ENCODE measurements at places on chromosomes 4 and X.

GRCh38 chrX:8755116-8755515, 23.2 kb upstream of the ANOS1 start:
- no peak for DNase-seq

GRCh38 chr4:138696058-138696457, 319.5 kb upstream of the NOCT start:
- DNase-seq = no peak

DNA sequence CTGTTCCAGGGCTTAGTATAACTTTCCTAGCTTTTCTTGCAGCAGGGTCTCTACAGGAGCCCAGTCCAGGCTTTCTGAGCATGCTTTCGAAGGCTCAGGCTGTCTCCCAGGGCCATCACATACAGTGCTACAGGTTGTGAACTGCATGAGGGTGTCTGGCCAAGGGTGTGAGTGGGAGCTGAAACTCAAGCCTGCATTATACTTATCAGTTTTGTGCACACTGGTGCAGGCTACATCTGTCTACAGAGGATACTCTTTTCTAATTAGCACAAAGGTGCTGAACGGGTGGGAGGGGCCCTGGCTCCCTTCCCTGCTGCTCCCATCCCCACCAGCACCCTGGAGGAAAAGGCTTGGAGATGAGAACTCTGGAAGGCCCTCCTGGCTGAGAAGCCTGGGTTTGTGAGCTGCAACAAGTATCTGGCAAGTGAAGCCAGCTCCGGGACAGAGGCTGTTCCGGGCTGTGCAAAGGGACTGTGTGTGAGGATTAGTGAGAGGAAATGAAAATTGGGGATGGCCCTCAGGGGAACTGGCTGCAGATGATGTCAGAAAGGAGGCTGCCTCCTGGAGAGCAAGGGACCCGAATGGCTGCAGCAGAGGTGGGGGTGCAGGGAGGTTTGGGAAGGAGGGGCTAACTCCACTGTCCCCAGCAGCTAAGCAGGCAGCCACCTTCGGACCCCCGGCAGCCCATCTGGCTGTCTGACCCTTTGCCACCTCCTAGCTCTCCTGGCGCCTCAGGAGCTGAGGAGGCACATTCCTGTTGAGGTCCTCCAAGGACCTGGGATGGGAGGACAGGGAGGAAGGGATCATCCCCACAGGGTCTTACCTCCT, 68.5 kb downstream of the EFNB1 start:
- DNase-seq = no peak

GRCh38 chr4:109302361-109303139, at the start of gene COL25A1:
Gene COL25A1 (minus strand): TSS chr4:109302658.
- peak; percentile 89 for DNase-seq

GRCh38 chr4:97216046-97216445, 927.2 kb downstream of the STPG2 start:
- DNase-seq = no peak

- no peak for DNase-seq
These were observed 230.6 kb downstream of the NSUN7 start for GRCh38 chr4:40980318-40980883.

- DNase-seq = no peak
These were observed 58.0 kb downstream of the SH3BGRL start for GRCh38 chrX:81259714-81260395.

DNA sequence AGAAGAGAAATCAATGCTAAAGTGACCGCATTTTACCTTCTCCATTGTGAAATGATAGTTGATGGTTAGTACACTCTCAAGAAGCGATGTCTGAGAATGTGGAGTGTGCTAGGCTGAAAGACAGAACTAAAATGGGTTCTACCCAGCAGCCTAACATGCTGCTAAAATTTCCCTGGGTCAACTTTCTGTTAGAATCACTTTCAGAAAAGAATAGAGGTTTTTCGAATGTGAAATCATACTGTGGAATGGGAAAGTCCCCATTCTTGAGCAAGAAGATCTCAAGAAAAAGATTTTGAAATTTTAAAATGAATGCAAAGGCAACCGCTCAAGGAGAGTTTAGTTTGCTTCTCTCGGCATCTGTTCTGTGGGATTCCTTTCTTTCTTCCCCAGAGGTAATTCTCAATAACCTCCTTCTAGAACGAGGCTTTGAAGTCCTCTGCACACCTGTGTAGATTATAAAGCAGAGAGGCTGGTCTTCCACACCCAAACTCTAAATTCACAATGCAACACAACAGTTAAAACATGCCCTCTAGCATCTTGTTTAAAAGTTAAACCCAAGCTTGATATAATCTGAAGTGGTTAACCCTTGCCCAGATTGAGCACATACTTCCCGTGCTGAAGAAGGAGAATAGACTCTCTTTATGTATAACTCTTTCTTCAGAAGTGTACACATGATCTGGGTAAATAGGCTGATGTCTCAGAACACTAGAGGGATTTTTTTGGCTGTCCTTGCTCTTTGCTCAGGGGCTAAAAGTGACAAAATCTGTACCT, 208.7 kb upstream of the KLF3 start:
- DNase-seq = no peak

GRCh38 chr4:188455062-188455752, 316.0 kb downstream of the TRIML1 start:
- DNase-seq = no peak

DNA sequence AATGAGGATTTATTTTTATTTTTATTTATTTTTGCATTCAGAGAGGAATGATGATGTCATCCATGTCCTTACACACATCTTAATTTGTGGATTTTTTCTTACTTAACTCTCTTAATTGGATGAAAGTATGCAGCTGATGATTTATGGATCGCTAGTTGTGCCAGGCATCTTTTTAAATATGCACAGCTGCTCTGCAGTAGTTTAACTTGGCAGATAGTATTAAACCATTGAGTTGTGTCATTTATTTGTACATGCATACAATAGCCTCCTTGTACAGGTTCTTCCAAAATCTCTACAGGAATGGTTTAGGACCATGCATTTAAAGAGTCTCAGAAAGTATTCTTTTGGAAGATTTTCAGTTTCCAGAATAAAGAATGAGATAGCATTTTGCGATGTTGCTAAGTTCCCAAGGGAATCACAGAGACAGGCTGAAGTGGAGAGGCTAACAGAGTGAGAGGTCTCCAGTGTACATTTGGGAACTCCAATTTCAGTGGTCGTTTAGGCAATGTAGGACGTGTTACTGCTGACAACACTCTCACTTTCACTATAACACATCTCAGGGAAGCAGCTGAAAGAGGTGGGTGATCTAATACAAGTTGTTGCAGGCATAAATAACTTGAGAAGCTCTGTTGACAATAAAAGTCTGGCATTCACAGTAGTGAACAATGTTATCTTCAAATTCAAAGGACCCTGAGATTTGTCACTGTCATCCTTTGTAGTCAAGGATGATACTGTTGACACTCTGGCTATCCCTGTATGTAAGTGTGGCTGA, 49.9 kb upstream of the SCRG1 start:
- no peak for DNase-seq

- peak; percentile 3 for DNase-seq
These were observed 277.1 kb upstream of the PRKX start for GRCh38 chrX:3990569-3990968.

DNA sequence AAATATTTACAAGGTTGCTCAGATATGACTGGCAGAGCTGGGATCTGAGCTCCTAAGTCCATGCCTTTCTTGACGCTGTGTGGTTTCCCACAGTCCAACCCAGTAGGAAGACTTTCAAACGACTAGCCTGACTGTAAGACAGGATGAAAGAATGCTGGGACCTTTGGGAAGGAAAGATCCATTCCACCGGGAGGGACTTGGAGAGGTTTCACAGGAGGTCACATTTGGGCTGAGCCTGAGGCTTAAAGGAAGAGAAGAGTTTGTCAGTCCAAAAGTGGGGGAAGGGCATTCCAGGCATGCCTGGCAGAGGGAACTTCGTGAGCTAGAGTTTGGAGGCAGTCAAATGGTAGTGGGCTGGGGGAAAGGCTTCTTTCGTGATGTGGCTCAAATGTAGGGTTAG, 1.5 kb downstream of the STARD8 start:
- no peak for DNase-seq

GRCh38 chr4:85919200-85919887, 440.5 kb downstream of the MAPK10 start:
- DNase-seq = no peak

DNA sequence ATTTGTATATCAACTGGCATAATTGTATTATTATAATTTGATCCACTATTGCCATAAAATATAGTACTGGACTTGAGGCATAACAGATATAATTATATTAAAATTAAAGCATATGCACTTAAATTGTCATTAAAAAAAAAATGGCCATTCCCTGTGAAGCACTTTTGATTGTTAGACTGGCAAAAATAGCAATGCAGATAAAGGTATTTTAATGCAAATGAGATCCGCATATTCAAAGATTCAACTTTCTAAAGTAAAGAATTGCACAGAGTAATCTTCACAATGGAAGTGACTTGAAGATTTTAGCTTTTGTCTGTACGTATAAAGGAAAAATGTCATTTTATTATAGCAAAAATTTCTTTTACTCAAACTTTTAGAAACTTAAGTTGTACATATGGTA, 871.8 kb upstream of the PABPC4L start:
- DNase-seq = no peak

- DNase-seq = peak; percentile 69
These were observed 14.3 kb downstream of the HNRNPDL start for GRCh38 chr4:82415922-82416365.

GRCh38 chr4:189659287-189659686, 281.4 kb upstream of the FRG1 start:
- DNase-seq = no peak

DNA sequence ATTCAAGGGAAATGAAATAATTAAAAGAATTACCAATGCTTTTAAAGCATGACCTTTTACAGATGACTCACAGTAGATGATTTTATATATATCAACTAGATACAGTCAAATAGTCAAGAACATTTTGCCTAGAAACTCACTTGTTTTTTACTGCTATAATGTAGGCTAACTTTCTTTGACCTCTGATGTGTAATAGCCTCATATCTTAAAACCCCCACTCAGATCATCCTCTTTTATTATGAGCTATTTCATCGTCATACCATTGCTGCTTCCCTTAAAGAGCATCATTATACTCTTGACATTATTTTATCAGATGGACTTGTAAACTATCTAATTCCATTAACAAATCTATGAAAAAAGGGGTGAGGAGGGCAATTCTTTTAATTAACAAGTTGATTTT, 355.9 kb upstream of the AGA start:
- no peak for DNase-seq

DNA sequence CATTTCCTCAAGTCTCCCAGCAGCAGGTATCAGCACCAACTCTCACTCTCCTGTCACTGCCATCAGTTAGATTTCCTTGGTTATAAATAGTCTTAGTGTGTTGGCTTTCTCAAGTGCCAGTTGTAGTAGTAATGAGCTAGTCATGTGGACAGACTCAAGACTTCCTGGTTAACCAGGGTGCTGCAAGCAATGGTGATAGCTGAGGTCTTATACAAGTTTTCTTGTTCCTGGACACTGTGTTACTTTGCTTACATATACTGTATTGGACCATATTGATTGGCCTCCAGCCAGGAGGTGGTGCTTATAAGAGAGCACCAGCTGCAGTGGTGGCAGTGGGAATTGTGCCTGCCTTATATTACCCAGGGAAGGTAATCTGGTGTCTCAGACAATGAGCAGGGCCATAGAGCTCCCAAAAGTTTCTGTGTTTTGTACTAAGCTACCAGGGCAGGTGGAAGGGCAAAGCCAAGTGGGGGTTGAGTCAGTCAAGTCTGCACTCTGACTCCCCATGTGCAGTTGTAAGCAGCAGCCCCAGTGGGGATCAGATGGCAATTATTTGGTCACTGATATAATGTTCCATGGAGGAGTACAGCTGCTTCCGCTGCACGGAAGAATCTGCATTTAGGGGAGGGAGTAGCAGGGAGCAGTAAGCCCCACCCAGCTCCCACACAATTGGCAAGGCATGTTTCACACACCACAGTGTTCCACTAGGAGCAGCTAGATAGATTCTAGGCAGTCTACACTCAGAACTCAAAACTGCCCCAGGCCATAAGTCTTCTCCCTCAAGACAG, 24.1 kb upstream of the ZDHHC15 start:
- no peak for DNase-seq

- DNase-seq = no peak
These were observed 391.1 kb downstream of the IDS start for GRCh38 chrX:149114001-149114400.

DNA sequence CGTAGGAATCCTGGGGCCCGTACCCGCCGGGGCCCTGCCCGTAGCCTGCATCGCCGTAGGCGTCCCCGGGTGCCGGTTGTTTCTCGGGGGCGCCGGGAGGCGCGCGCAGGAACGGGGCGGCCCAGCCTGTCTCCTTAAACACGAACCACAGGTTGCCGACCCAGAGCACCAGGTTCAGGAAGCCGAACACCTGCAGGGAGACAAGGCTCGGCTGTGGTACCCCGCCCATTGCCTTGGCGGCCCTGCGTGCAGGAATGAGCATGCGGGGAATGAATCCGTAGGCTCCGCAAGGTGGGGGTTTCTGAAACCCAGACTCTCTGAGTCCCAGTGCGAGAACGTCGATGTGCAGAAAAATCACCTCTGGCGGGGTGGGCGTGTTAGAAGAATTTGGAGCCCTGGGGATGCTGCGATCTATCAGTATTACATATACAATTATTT, 5.4 kb upstream of the PRICKLE3 start:
- DNase-seq = no peak

GRCh38 chrX:40570346-40571093, 10.2 kb upstream of the ATP6AP2 start:
- no peak for DNase-seq

GRCh38 chr4:151942971-151943370, 182.2 kb upstream of the GATB start:
- no peak for DNase-seq

DNA sequence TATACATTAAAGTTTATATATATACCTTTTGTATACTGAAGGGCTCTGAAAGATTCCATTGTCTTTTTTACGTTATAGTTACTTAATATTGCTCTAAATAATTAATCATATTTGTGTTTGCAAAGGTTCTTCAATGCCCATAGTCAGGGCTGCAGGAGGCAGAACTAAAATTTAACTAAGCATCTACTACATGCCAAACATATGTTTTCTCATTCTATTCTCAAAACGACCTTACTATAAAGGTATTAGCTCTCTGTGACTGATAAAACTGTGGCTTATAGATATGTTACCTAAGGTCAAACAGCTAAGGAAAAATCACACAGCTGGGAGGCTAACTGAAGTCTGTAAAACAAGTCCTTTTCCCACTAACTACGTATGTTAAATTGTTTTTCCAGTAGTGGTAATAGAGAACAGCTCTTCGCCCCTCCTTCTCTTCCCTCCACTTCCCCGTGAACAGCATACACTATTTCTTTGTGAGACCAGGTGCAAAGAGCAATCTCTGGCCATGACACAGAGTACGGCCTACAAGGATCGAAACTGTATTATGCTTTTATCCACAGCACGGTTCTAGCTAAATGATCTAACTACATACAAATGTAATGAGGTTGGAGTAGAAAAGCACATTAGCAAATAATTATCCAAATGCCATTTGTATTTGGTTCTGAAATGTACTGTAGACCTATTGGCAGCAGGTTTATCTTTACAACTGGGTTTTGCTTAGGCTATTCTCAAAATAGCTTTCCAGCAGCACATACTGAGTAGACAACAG, 1.7 kb downstream of the CNOT6L start:
- no peak for DNase-seq

- no peak for DNase-seq
These were observed 9.0 kb downstream of the FAM193A start for GRCh38 chr4:2545321-2546013.

All from neuronal stem cell (in vitro differentiated cells).